ENCODE measurements at places on chromosomes 3 and 15.

DNA sequence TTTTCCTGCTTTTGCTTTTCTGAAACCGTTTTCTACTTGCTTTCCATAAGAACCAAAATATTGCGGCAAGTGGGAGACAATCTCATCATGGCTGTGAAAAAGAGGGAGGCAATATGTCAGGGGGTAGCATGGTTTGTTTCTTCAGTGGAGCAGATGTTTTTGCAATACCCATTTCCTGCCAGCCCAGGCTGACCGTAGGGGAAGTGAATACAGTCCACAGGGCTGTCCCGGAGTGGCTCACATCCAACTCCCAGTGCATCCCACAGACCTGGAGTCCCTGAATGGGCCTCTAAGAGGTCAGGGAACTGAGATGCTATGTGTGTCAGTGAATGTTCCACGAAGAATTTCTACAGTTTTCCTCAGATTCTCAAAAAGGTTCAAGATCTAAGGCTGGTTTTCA lies 69.6 kb downstream of the EPHB1 start:
- no peak for DNase-seq

DNA sequence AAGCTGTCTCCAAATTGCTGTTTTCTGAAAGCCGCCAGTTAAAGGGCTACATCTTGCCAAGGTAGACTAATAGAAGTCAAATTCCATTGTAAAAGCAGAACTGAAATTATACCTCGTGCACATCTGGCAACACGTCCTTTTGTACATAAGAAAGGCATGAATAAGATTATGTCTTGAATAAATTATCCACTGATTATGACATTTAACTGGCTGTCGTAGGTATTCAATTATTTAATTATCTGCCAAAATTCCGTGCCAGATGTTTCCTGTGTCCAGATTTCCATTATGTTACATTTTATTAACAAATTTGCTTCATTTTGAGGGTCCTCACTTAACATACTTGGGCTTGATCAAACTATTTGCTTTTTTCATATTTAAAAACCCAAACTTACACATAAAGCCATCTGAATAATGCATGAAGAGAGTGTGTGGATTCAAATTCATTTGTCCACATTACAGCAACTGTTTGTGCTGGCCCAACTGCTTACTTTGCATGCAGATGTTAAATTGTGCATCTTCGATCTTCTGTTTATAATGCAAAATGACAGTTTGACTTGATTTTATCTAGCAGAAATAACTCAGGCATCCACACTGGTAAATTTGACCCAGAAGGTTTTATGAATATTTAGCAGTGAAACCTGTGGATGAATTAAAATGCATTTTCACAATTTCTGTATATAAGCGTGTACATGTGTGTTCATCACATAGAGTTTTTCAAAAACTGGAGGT lies 701.5 kb downstream of the ZNF385D start:
- no peak for DNase-seq

DNA sequence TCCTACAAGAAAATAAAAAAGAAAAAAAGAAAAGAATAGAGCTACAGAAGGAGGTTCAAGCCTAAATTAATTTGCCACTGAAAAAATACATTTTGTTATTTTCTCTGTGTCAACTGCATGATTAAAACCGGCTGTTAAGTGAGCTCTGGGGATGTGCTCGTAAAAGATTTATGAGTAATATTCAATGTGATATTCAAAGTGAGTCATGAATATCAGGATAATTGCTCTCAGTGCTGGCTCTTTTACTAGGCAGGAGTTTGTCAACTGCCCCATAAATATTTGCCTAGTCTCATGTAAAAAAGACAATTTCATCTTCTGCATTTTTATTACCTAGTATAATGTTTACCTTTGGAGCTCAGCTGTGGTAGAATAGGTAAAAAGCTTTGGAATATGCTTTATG lies 78.9 kb downstream of the CDIN1 start:
- DNase-seq = no peak

DNA sequence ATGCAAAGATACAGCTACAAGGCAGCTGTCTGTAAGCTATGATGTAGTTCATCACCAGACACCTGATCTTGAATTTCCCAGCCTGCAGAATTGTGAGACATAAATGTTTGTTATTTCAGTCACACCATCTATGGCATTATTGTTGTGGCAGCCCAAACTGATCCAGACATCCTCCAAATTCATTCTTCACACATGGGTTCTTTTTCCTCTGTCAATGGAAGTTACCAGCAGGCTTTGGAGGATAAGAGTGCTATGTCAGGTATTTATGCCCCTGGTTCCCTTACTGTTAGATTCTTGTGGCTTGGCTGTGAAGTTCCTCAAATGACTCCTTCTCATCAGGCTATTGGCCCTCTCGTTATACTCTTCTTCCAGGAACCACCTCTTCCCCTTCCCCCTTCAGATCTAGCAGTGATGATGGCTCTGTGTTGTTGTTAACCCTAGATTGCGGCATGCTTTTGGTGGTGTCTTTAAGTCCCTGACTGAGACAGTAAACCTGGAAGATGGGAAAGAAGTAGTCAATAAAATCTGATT lies 91.0 kb upstream of the CHMP2B start:
- DNase-seq = no peak

DNA sequence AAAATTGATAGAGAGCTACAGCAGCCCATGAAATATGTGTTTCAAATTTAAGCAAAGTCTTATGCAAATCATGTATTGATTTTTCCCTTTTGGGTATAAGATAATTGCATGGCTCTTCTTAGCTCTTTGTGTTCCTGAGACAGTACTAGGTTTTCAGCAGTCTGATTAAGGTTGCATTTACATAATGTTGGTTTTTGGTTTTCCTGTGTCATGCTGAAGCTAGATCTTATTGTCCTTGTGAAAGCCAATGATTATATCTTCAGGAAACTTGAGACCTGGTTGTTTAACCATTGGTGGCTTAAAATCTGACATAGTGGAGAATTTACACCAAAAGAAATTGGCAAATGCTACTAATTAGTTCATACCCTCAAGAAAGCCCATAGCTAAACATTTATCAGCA lies 392.6 kb downstream of the ZPLD1 start:
- DNase-seq = no peak

Measured in stimulated activated effector memory CD8-positive, alpha-beta T cell treated with anti-CD3 and anti-CD28 coated beads, Interleukin-12 subunit alpha, Interleukin-12 subunit beta, amount 100 ng/mL, for 72 hours (primary cell).